ENCODE measurements at places on chromosomes 1 and 21.

- DNase-seq = no peak
Observed at GRCh38 chr21:14241297-14241696, 25.3 kb downstream of the RBM11 start.

GRCh38 chr21:45797338-45797737 lies 153.8 kb downstream of the PCBP3 start:
- DNase-seq = no peak

DNA sequence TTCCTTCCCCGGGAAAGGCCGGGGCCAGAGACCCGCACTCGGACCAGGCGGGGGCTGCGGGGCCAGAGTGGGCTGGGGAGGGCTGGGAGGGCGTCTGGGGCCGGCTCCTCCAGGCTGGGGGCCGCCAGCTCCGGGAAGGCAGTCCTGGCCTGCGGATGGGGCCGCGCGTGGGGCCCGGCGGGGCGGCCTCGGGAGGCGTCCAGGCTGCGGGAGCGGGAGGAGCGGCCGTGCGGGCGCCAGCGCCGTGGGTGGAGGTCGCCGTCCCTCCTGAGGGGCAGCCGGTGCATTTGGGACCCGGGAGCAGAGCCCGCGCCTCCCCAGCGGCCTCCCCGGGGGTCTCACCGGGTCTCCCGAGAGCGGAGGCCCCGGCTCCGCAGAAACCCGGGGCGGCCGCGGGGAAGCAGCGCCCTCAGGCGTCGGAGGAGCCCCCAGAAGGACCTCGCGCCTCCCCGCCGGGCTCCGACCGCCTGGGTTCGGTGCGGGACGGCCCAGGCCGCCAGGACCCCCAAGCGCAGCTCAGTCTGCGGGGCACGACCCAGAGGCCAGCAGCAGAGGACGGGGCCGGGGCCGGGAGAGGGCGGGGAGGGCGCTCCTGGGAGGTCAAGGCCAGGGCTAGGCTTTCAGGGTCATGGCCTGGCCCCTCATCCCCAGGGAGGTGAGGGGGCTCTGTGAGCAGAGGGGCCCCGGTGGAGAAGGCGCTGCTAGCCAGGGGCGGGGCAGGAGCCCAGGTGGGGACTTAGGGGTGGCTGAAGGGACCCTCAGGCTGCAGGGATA lies 7.2 kb upstream of the SLX9 start:
- peak; percentile 79 for DNase-seq

- no peak for DNase-seq
Observed at GRCh38 chr1:227544067-227545050, 19.0 kb upstream of the ZNF678 start.

GRCh38 chr1:225343618-225344017 lies 84.2 kb downstream of the LBR start:
- DNase-seq = no peak

DNA sequence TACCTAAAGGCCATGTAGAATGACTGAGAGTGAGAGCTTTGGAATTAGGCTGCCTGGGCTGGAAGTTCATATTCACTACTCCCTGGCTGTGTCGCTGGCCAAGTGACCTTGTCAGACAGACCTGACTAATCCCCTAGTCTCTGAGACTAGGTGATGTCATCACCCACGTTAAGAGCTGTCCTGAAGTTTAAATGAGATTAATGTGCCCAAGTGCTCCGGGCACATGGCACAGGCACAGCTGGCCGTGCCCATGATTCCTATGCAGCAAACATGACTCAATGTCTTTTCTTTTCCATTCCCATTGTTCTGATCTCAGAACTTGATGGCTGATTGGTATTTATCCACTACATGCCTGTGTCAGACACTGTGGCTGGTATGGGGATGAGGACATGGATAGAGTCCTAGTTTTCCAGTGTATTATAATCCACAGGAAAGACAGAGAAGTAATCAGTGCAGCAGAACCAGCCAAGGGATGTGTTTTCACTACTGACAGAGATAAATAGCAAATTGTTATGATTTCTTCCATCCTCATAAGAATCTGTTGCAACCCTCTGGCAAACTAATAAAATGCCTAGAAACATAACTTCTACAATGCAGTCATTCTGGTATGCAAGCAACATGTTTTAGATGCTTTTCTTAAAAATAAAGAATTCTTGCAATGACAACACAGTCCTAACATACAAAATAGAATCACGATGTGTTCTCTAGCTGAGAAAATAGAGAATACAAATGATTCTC lies 180.9 kb downstream of the PCP4 start:
- no peak for DNase-seq

DNA sequence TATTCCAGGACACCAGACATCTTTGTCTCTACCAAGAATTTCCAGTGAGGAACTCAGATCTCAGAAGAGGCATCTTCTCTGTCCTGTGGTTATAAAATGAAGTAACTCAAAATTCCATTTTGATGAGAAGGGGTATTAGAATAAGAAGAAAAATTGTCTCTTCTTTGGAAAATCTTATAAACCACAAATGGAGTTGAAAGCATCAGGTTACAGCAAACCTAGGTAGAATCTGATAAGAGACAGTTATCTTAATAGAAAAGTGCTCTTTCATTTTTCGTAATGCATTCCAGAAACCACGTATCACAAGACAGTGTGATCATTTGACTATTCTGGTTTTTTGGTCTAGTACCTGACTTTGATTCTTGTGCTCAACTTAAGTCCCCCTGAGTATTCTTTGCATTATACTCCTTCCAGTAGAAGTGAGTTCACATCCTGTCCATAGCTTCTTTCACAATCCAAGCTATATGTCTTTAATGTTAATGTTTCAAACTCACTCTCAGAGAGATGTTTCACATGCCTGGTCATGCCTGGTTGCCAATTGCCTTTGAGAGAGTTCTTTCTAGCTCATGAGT lies 120.9 kb upstream of the PRDX6 start:
- no peak for DNase-seq

GRCh38 chr1:161973924-161974845 lies 49.5 kb downstream of the OLFML2B start:
- no peak for DNase-seq

Data from stimulated activated CD4-positive, alpha-beta T cell treated with anti-CD3 and anti-CD28 coated beads, Interleukin-4, amount 100 ng/mL, for 1 hour (primary cell).